CD4-positive, alpha-beta T cell (primary cell): ENCODE measurements at places on chromosomes 12 and 14.

GRCh38 chr12:15131431-15131830 is 89.8 kb downstream of the RERG start:
- no peak for DNase-seq

- peak; percentile 30 for DNase-seq
Observed at GRCh38 chr14:54567639-54568561, 972 bp downstream of the SAMD4A start.

- DNase-seq = no peak
Observed at GRCh38 chr14:47539031-47539461, 136.4 kb downstream of the MDGA2 start.

- peak; percentile 51 for DNase-seq
Observed at GRCh38 chr14:91311284-91311662, 66.8 kb upstream of the GPR68 start.

GRCh38 chr14:50844391-50844790 is 13.4 kb upstream of the NIN start:
- DNase-seq = no peak

GRCh38 chr14:34257505-34257904 is 204.5 kb downstream of the SPTSSA start:
- no peak for DNase-seq

GRCh38 chr12:91889059-91889458 is 256.6 kb downstream of the BTG1 start:
- no peak for DNase-seq

GRCh38 chr12:22527999-22528398 is 16.3 kb downstream of the C2CD5 start:
- DNase-seq = no peak

- no peak for DNase-seq
Observed at GRCh38 chr12:2234646-2235350, 182.0 kb downstream of the CACNA1C start.

DNA sequence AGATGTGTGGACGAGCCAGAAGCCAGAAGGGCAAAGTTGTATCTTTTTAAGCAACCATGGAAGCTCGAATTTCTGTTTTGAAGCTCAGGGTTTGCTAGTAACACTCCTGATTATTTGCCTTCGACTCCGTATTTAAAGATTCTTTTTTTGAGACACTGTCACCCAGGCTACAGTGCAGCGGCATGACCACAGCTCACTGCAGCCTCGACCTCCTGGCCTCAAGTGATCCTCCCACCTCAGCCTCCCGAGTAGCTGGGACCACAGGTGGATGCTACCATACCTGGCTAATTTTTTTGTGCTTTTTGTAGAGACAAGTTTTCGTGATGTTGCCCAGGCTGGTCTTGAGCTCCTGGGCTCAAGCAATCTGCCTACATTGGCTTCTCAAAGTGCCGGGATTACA is 18.7 kb upstream of the OASL start:
- DNase-seq = no peak

GRCh38 chr12:94457311-94457710 is 2.4 kb downstream of the CEP83 start:
- no peak for DNase-seq

DNA sequence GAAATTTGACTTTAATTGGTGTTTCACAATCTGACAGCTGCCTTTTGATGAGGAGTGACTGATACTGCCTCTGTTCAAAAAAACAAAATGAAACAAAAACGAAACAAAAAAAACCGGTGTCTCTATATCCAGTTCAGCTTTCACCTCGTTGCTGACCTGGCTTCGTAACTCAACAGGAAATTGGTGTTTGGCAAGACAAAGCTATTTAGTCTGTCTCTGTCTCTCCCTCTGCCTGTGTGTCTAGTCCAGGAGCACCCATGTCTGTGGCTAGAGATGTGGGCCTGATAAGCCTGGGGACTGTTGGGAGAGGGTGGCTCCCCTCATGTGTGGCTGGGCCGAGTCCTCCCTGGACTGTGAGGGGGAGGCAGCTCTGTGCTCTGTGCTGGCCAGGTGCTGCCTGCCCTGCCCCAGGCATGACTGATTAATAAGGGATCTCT is 11.3 kb downstream of the CACNA1C start:
- no peak for DNase-seq

GRCh38 chr12:33589576-33590114 is 150.0 kb upstream of the SYT10 start:
- no peak for DNase-seq

DNA sequence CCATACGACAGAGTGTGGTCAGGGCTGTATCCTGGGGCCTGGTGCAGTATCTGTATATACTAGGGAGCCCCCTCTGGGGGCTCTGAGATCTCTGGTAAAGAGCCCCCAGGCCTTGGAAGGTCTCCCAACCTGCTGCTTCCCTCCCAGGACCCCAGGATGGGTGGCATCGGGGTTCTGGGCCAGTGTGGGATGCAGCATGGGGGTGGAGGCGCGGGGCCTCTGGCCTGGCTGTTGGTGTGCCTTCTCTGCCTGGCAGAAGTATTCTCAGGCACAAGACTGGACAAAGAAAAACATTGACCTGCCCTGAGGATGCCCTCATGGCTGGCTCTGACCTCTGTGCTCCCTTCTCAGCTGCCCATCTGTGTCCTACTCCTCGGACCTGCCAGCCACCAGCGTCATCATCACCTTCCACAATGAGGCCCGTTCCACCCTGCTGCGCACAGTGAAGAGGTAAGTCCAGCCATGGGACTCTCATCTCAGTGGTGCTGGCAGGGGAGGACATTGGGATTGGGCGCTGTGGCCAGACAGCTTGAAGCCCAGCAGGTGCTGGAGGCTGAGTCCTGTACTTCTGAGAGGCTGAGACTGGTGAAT is 64.5 kb downstream of the GALNT16 start:
- DNase-seq = no peak

DNA sequence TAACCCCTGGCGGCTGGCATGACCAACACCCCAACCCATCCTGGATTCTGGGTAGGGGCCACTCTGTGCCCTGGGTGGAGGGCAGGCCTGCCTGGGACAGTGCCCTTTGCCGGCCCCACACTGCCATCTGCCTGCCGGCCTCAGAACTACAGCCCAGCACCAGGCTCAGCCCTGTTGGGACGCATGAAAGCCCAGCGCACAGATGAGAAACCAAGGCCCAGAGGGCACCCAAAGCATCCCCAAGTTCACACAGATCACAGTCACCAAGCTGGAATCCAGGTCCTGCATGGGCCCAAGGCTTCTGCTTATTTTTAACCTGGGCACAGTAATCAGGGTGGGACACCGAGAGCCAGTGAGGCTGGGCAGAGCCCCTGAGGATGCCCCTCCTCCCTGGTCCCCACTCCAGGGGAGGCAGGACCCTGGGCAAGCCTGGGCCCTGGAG is 26.2 kb downstream of the RFLNA start:
- DNase-seq = peak; percentile 66
